Fibroblast of pulmonary artery (primary cell): ENCODE measurements at places on chromosomes 1 and 21.

DNA sequence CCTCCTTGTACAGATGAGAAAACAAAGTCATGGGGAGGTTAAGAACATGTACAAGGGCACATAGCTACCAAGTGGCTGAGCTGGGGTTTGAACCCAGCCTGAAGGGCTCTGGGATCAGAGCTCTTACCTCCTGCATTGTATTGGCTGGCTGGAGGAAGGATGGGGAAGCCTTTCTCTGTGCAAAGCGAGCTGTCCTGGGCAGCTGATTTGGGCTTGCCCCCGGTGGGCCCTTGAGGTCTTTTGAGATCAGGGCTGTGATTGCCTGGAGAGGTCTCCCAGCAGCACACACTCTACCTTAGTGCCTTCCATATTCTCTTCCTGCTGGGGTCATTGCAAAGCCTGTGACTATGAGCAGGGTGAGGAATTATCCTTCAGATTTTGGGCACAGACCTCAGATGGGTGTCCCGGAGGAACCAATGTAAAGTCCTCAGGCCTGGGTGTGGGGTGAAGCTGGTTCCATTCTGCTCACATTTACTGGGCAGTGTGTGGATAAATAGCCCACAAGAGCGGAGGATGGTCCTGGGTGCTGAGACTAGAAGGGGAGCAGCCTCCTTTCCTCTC lies 53.3 kb upstream of the EPS8L3 start:
- no peak for DNase-seq

- DNase-seq = no peak
These were observed 65.6 kb downstream of the KCNJ15 start for GRCh38 chr21:38322311-38322950.

GRCh38 chr1:201561601-201562000 lies 22.7 kb downstream of the NAV1 start:
- DNase-seq = no peak

DNA sequence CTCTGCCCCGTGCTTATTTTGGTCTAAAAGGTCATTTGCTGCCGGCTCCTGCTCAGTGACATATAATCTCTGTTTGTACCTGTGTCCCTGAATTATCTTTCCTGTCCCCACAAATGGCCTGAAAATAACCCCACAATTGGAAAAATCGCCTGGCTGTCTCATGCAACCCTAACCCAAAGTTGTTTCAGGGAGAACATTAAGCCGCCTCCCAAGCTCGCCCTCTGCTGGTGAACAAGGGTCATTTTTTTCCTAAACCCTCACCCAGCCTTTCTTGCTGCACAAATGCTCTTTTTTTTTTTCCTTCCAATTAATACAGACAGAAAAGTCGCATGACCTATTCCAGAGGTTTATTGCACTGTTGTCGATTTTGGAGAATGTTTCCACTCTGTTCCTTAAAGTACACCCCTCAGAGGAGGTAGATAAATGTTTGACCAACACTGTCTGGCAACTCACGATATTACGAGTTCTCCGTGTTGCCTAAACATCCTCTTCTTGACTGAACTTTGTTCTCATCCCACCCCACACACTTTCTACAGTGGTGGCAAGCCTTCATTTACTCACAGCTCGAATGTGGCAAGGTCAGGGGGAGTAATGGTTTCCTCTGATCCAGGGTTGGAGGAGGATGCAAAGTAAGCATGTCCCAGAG lies 148.7 kb downstream of the ZZZ3 start:
- DNase-seq = peak; percentile 83

- no peak for DNase-seq
These were observed 33.3 kb upstream of the TDRD10 start for GRCh38 chr1:154468535-154469250.

GRCh38 chr1:5906116-5906515 lies 86.1 kb downstream of the NPHP4 start:
- DNase-seq = no peak

- no peak for DNase-seq
These were observed 150.5 kb upstream of the DUSP10 start for GRCh38 chr1:221892301-221892830.

DNA sequence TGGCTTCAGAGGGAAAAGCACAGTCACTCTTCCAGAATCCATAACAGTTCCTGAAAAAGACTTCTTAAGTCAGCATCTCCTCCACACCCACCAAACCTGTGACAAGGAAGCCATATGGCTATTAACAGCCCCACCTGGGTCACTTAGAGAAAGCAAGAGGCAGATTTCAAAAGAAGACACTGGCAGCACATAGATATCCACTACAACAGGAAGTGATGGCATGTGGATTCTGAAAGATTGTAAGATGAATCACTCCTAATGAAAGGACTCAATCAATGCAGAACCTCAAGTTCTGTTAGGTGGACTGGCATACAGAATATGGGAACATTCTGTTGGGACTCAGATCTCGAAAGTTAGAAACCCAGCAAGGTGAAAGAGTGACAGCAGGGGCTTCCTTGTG lies 365.9 kb downstream of the TGFB2 start:
- DNase-seq = peak; percentile 16

DNA sequence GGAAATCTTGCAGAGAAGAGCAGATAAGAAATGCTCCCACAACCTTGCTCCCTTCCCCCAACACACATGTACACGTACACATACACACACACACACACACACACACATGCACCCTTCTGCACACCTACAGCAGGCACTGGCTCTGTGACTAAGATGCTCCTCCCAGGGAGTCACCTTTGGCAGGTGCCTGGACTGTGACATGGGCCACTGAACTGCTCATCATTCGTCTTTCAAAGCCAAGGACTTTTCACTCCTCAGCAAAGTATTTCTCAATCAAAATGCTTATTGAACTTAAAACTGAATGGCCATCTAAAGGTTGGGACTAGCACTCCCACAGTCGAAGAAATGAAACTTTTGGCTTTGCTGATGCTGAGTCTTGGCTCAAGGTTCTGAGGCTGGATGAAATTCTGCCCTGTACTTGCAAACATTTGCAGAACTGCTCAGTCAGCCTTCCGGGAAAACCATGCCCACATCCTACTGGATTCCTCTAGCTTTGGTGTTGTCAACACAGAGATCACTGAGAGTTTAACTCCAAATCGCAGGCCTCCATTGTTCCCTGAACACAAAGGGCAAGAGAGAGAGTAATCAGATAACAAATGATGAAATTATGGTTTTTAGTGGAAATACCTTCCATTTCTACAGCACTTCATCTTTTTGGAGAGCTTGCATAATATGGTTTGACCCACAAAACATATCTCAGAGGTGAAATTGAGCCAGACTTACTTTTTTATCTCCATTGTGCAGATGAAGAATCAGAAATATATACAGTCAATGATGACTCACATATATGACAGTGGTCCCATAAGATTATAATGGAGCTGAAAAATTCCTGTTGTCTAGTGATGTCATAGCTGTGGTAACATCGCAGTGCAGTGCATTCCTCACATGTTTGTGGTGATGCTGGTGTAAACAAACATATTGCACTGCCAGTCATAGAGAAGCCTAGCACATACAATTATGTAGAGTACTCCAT lies 72.4 kb upstream of the BCAR3 start:
- DNase-seq = peak; percentile 99

DNA sequence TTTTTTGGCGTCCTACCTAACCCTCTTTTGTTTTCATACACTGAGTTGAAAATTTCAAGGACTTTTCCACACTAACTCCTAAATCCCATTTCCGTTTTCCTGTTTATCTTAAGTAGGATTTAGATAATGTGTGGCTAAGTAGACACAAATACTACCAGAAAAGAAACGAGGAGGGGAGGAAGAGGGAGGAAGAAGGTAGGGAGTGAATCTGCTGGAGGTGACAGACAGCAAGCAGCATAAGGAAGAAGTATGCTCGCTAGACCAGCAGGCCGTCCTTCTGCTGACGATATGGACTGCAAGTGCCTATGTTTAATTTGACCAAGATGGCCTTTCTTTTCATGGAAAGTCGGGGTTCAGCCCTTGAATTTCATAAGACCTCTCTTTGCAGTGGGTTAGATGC lies 256.9 kb upstream of the RAB4A start:
- no peak for DNase-seq

DNA sequence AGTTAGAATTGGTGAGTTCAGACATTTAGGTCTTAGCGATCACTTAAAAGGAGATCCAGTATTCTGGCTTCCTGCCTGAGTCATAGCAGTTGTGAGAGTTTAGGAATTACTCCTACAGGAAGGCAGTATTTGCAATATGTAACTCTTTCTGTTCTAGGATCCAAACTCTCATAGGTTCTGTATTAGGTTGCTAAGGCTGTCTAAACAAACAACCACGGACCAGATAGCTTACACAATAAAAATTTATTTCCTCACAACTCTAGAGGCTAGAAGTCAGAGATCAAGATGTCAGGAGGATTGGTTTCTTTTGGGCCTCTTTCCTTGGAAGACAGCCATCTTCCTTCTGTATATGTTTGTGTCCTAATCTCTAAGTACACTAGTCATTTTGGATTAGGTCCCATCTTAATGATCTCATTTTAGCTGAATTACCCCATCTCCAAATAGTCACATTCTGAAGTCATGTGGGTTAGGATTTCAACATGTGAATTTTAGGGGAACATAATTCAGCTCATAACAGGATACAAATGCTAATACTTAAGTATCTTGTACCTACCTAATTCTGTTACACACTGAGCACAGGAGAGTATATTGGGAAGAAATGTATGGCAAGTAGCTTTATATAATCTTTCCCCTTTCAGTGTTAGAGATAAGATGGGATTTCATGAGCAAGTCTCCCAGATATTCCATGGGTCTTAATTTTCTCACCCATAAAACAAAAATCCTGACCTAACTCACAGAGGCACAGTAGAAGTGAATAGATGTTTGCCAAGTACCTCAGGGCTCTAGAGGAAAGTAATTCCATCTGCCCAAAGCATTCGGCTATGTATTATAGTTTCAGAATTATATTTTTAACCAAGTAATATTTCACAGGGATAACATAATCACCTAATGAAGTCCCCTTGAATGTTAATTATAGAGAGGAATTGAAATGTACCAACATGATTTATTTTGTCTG lies 144.4 kb downstream of the PTBP2 start:
- peak; percentile 100 for DNase-seq

DNA sequence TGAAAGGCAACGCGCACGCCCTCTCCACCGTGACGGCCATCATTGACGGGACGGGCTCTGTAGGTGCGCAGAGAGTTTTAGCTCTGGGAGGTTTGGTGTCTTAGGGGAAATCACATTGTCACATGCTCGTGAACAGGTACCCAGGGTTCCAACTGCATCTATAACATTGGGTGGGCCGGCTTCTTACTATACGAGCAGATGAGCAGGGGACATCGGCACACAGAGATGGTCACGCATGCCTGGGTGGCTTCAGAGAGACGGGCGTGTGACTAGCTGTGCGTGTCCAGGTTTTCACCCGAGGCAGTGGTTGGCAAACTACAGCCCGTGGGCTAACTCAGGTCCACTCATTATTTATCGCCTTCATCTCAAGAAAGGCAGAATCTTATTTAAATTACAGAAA lies 54.7 kb downstream of the SLC37A1 start:
- DNase-seq = no peak

- no peak for DNase-seq
These were observed 5.0 kb downstream of the ABCA4 start for GRCh38 chr1:94115900-94116436.

DNA sequence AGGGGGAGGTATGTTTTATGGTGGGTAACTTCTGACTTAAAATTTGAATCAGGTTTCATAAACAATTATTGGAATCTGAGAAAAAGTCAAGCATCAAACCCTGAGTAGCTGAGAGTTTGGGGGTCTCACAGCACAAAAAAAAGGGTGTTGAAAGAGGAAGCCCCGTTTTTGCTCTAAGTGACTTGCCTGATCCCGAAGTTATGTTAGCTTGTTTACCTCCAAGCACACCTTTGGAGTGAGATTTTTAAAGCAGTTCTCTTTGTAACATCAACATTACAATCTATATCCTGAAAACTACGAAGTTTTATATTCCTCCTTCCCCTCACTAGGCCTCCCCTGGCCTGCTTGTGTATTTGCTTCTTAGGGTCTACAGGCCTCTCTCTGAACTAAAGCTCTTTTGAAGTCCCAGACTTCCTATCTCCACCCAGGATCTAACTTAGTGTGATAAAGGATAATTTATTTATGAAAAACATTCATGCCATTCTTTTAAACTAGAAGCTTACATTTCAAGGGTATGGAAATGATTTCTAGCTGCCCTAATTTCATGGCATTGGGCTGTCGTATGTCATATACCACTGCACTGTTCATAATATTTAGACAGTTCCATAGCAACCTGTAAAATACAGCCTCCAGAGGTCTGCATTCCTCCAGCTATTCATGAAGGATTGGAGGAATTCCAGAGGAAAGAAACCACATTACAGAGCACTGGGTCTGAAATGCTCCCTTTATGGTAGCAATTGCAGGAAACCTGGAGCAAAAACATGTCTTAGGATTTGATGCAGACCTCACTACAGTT lies 36.1 kb upstream of the RGS1 start:
- peak; percentile 98 for DNase-seq

DNA sequence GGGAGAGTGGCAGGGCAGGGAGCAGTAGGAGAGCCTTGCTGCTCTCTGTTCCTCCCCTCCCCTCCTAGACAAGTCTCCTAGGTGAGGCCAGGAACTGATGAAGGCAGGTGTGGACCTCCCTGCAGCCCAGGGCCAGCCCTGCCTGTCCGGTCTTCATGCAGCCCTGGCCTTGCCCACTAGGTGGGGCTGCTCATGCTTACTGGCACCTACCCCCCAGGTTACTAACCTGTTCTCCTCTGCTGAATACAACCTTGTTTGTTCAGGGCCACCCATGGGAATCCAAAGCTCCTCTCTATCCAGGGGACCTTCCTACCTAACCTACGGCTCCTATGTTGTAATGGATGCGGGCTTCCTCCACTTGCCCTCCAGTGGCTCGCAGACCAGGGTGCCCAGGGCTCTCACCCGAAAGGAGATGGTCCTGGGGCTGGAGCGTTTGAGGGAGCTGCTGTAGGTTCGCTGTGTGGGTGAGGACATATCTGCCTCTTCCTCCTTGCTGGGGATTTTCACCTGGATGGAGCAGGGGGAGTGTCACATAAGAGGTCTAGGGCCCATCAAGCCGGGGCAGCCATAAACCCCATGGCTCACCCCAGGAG lies 7.9 kb upstream of the TNNT2 start:
- peak; percentile 35 for DNase-seq

DNA sequence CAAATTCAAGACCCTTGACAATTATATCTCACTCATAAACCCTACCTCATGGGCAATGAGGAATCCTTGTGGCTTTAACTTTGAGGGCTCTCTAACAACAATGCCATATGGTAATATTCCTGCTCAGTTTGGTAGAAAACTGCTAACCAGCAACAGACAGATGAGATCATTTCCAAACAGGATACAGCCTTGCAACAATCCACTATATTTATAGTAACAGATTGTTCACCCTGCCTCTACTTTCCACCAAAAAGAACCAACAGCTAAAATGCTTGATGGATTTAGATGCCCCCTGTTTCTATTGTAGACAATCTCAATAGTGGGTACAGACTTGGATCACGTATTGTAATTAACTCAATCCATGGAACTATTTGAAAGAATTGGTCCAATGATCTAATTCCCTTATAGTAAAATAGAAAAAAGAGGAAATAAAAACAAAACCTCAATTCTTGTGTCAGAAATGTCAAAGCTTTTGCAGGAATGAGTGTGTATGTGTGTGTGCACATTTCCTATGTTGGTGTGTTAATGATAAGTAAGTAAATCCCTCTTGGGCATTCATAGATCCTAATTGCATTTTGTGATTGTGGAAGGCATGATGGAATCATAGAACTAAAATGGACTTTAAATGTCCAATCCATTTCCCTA lies 100.0 kb upstream of the EDEM3 start:
- peak; percentile 72 for DNase-seq
